ENCODE measurements at places on chromosomes 2 and 18.

GRCh38 chr2:8312861-8313830, 368.7 kb upstream of the ID2 start:
- DNase-seq: no peak

DNA sequence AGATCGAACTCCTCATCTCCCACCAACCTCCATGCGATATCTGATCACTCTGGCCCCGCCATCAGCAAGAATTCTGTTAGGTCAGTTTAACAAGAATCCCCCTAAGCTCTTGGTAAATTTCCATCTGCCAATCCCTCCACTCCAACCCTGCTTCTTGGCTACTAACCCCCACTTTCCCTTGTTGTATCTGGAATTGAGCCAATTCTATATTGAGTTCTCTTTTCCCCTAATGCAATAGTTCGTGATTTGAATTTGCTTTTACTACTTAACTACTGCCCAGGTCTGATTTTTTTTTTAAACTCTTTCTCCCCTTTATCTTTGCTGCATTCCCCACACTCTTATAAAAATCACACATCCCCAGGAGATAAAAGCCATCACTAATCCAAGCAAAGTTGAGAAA, 159.3 kb upstream of the STK17B start:
- DNase-seq: no peak

DNA sequence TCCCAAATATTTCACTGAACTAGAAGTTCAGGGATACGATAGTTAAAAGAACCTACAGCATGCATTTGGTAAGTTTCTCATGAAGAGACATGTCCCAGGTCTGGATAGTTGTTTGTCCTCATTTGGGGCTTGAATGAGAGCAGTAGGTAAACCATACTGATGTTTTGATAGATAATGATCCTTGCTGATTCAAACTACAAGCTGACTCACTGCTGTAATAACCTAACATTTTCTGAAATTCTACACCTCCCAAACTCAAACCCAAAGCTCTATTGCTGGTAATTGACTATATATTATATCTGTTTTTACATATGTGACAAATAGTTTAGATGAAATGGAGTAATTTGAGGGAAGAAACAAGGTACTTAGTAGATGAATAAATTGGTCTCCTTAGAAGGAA, 154.1 kb upstream of the BOD1L2 start:
- DNase-seq: no peak

DNA sequence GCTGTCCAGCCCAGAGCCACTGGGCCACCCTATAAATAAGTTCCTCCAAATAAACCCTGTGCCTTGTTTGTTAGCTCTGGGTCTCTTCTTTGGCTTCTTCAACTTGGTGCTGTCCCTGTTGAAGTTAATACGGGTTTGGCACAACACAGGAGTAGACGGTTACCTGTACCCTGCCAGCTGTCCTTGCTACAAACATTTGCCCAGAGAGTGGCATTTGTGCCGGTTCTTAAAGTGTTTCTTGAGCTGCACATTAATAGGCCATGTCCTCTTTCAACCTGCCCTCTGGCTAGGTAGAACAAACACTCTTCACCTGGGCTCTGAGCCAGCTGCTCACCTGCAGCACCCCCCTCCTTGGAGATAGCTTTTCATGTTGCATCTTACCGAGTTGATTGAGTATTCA, 139.2 kb downstream of the NEDD4L start:
- DNase-seq: no peak

- DNase-seq: no peak
These were observed 125.3 kb downstream of the ZFP36L2 start for GRCh38 chr2:43100883-43101662.
